ENCODE measurements at places on chromosomes 11 and 22.

DNA sequence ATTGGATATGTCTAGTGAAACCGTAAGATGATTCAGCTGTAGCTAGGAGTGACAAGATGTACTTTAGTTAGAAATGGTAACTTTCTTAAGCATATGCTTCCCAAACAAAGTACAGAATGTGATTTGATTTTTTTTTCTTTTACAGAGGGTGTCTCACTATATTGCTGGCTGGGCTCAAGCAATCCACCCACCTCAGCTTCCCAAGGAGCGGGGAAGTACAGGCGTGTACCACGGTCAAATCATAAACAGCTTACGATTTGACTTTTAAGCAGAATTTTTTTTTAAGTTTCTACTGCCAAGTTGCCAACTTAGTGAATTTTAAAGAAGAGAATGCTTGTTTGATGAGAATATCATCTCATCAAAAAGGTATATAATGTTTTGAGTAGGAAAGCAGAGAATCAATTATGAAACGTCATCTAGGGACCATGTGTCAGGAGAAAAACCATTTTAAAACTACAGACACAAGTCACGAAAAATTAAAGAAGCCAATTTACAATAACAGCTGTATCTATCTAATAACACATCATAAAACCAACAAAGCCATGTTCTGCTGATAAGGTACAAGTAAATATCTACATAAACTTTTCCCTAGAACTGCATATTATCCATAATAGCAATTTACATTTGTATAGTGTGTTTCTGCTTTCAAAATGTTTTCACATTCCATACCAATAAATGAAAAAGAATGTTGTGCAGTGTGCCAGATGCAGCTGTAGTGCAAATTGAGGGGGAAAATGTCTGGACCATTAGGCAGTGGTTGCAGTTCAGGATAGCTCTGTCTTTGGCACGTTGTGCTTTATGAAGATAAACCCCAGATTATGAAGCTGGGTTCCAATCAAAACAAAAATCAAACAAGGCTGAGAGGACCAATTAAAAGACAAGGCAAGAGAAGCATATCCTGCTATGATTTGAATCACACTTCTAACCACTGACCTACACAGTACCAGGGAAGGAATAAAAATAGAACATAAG, 33.7 kb upstream of the USP47 start:
- no peak for DNase-seq

DNA sequence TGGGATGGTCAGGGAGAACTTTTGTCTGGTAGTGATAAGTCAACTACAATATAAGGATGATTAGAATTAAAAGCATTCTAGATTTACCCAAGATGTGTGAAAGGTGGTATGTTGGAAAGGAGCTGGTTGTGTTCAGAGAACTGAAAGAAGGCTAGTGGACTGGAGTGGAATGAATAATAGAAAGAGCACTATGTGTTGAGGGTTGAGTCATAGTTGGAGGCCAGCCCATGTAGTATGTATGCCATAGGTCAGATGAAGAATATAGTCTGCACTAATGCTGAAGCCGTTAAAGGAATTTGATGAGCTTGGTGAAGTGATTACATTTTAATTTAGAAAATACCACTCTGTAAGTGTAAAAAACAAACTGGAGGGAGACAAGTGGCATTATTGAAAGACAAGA, 514.1 kb downstream of the CNTN5 start:
- DNase-seq, result no peak

DNA sequence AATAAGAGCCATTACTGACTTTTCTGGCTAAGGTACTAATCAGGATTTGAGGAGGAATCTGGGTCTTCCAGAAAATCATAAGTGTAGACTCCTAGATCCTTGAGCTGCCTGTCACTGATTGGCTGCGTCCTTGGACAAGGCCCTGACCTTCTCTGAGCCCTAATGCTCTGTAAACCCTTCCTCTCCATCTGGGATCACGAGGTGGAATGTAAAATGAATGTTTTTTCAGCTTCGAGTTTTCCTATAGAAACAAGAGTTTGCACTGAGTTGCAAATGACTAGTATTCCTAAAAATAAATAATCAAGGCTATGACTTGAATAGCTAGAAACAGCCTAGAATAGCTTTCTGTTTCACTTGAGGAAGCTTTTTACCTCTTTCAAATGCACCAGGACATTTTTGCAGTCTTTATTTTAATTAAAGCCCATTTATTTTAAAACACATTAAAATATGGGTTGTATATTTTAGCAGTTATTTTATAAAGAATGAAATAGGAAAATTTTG, 1.1 kb upstream of the DIXDC1 start:
- no peak for DNase-seq

- DNase-seq, result no peak
Observed at GRCh38 chr11:80727315-80727714, 1286.5 kb upstream of the TENM4 start.

GRCh38 chr11:57936050-57936418, 87.6 kb upstream of the OR9Q1 start:
- no peak for DNase-seq

- DNase-seq, result no peak
Observed at GRCh38 chr11:7645206-7645605, 28.1 kb downstream of the CYB5R2 start.

DNA sequence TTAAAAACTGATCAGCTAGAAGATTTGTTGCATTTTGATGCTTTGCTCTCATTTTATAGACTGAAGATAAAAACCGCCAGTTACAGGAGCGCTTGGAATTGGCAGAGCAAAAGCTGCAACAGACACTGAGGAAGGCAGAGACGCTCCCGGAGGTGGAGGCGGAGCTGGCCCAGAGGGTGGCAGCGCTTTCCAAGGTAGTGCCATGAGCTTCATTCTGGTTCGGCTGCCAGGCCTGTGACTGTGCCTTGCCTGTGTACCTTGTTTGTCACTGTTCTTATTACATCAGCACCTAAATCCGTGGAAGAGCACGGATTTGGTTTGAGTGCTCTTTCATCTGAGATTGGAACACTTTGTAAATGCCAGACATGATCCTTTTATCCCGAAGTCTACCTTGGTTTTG, 61.4 kb downstream of the PPFIA1 start:
- no peak for DNase-seq

DNA sequence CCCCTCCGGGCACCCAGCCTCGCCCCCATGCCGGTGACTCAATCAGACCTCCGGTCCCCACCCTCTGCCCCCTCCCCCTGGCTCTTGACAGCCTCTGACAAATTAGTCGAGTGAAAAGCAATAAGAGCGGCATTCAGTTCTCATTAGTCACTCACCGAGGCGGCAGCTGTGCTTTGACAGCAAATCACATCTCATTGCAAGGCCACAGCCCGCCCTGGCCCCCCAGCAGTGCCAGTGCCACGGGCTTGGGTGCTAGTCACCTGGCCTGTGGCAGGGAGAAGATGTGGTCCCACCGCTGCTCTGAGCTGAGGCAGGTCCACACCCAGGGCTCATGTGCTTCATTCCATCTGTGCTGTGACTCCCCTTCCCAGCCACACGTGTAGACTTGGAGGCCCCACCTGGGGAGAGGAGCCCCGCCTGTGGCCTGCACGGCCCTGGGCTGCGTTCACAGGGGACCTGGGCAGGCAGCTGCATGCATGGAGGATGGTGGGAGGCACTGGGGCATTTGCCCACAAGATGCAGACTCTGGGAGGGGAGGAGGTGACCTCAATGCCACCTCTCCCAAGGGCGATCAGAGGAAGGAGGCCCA, 7.4 kb upstream of the TH start:
- DNase-seq, result no peak

- no peak for DNase-seq
Observed at GRCh38 chr11:15927196-15927863, 429.0 kb downstream of the SOX6 start.
